ENCODE measurements at places on chromosomes 3 and 15. TPM values are rescaled to one million over a fixed set of nuclear protein-coding genes. Genes with fewer than 3 reads are reported as not detected.

Gene CFAP100
- total RNA-seq, result not detected

Gene THRB
- total RNA-seq, result 33.7 TPM

Gene FAM3D
- 510 TPM for total RNA-seq

- peak; percentile 87 for DNase-seq
Observed at GRCh38 chr3:44624749-44625480, at the start of gene ZNF197. Gene ZNF197, plus strand, starts transcription at chr3:44625036. Its CDS starts 4,119 bp downstream, at chr3:44629155.

DNA sequence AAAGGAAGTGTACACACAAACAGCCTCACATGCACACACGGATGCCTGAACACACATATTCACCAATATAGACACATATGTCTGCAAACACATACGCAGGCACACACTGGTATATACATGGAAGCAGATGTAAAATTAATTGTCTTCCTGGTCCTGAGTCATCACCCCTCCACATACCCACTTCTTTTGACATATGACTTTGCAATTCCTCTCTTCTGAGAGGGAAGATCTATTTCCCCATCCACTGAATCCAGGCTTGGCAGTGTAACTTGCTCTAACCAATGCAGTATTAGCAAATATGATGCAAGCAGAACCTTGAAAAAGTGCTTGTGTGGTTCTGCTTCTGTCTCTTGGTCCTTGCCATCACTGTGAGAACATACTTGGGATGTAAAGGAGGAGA is 76.8 kb upstream of the HRH1 start:
- DNase-seq, result no peak

DNA sequence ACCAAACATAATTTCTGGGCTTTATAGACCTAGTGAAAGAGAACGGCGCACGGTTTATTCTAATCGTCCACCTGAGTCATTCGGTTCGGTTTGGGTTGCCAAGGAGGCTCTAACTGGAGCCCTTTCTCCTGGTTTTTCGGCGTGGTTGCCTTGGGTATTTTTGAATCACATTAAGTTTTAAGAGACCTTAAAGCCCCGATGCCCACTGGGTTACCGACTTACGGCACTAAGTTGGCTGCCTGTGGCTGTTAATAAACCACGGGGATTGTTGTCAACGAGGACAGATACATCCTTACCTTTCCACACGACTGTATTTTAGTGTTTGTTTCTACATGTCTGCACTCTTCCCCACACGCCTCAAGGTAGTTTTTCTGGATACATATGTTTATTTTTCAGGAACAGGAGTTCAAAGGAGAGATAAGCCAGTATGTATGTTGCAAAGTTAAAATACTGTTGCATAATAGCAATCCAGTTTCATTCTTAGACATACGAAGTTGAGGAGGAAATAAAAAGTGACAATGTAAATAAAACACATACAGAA is 1.2 kb upstream of the ANP32A start:
- peak; percentile 38 for DNase-seq

- no peak for DNase-seq
Observed at GRCh38 chr3:195405651-195406050, 37.2 kb downstream of the ACAP2 start.

DNA sequence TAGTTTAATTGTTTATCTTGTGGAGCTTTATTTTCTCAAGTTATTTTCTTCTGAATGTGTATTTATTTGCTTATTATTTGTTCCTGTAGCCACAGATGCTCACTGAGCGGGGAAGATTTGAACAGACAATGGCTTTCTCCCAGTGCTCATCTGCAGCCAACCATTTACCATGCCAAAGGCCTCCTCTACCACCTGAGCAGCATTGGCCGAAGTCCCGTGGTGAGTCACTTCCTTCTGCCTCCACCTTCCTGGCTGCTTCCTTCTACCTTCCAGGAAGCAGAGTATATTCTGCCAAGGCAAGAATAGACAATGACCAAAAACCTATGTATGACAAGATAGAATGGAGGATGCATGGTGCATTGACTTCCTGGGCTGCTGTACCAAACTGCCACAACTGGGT is 443.1 kb downstream of the AGBL1 start:
- DNase-seq, result no peak

DNA sequence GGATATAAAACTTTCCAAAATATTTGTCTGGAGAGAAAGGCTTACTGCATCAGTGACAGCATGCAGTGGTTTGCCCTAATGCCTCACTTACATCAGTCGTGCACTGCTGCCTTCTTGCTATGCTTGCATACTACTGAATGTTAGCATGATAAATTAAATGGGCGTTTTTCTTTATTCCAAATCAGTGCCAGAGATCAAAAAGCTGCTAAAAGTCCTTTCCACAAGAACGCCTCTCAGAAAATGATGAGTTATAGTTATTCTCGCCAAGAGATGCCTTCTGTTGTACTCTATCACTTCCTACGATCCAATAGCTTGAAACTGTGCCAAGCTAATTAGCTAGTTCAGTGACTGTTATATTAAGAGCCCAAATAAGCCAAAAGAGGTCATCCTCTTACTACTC is 345.8 kb upstream of the ROBO2 start:
- no peak for DNase-seq

GRCh38 chr15:63156086-63156710 is 1.1 kb downstream of the RPS27L start:
- no peak for DNase-seq

Data from left colon (tissue), 2 donors.